ENCODE measurements at places on chromosomes 7 and 10.

DNA sequence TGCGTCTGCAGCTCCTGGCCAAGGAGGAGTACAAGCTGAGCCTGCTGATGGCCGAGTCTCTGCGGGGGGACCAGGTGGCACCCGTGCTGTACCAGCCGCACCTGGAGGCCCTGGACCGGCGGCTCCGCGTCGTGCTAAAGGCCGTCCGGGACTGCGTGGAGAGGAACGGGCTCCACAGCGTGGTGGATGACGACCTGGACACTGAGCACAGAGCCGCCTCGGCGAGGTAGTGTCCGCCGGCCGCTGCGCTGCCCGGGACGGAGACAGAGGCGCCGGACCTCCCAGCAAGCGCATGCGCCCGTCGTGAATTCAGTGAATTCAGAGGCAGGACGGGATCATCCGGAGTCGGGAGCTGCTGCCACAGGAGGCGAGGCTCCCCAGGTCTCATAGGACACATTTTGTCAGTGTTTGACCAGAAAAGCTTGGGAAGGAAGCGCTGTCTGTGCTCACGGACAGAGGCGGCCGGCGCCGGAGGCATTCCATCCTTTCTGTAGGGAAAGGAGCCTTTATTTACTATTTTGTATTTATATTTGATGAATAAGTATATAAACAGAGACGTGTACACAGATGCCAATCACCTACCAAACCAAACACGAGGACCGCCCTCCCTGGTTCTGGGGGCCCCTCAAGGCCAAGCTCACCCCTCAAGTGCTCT lies 30.1 kb upstream of the FOXL3 start:
- no peak for DNase-seq

DNA sequence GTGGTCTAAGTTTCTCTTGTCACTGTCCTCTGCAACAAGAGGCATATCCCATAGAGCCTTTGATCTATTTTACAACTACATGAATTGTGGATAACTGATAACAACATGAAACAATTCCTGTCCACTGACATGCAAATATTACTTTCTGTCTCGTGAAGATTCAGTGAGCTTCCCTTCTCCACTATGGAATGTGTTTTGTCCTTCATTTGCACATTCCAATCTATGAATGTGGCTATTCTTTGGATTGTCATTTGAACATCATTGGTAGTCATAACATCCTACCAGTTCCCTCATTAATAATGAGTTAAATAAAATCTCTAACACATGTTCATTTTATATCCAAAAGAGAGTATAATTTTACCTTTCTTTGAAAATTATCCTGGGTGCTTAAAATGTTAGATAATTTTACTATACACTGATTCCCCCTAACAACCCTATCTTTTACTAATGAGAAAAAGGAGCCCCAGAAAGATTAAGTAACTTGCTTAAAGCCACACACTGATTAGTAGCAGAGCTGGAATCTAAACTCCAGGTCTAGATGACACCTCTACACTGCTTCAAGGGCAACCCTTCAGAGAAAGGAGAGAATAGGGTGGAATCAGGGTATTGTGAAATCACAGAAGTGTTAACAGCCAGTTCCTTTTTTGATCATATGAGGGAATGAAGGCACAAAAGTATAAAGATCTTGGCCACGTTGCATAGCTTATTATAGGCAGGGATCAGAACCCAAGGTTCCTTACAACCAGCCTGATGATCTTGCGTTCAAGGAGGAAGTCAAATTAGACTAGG lies 39.1 kb downstream of the PDE1C start:
- DNase-seq = no peak

DNA sequence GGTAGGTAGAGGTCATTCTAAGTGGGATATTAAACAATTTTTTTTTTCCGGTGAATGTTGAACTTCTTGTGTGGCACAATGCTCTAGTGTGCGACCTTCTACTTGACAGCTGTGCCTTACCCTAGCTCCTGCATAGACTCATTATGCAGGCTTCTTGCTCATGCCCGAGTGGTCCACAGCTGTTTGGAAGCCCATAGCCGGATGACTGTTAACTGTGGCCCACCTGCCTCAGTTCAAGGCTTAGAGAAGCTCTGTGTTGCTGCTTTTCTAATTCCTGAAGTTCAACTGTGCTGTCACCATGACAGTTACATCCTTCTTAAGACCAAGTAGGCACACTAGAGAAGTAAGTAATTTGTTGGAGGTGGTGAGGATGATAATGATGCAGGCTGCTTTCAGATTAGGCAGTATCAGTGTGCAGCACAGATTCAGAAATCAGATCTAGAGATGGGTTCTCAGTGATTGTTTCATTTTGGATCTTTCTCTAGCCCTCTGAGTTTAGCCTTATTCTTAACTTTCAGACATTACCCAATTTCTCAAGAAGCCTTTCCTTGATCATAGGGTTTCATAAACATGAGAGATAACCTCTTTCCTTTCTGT lies 278.4 kb downstream of the PHF14 start:
- DNase-seq = no peak

DNA sequence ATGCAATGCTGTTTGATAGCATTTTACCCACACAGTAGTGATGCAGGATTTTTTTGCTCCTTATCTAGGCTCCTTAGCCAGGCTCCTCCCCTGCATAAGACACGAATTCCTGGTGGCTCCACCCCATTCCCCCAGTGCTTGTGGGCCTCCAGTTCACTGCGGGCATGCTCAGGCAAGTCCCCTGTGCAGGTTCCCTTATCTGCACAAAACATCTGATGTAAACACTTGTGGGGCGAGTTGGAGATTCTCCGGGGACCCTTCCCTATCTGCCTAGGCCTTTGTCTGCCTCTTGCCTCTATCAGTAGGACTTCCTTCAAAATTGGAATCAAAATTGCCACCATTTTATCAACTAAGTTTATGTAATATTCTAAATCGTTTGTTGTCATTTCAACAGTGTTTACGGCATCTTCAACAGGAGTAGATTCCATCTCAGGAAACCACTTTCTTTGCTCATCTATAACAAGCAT lies 5.4 kb upstream of the STK17A start:
- no peak for DNase-seq

- DNase-seq = no peak
Measured at GRCh38 chr10:6062101-6062771, at the start of gene IL2RA. IL2RA (minus strand) TSS chr10:6062367; CDS start chr10:6062151, 216 bp downstream.
